ENCODE measurements at places on chromosomes 12 and 14.

DNA sequence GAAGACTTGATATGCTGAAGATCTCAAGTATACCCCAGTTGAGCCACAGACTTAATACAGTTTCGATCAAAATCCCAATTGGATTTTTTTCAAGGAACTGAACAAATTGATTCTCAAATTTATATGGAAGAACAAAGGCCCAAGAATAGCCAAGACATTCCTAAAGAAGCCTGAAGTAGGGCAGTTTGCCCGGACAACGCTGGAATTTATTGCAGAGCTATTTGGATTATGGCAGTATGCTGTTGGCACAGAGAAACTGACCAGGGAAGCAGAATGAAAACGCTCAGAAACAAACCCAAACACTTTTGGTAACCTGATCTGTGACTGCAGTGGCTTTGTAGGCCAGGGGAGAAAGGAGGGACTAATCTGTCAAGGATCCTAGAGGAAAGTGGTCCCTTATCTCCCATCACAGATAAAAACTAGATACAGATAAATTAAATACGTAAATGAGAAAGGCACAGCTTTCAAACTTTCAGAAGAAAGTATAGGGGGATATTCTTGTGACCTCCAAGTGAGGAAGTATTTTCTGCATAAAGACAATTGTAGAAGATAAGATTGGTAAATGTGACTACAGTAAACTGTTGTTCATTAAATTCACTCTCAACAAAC, 35.9 kb upstream of the GSC start:
- DNase-seq = no peak

GRCh38 chr12:108119126-108119973, 9.7 kb upstream of the WSCD2 start:
- peak; percentile 45 for DNase-seq

GRCh38 chr12:11513288-11513687, 117.9 kb upstream of the PRB2 start:
- DNase-seq = no peak

- no peak for DNase-seq
Observed at GRCh38 chr14:103846543-103847450, 578 bp downstream of the PPP1R13B start.

GRCh38 chr12:66065641-66066136, 64.9 kb downstream of the LLPH start:
- no peak for DNase-seq

DNA sequence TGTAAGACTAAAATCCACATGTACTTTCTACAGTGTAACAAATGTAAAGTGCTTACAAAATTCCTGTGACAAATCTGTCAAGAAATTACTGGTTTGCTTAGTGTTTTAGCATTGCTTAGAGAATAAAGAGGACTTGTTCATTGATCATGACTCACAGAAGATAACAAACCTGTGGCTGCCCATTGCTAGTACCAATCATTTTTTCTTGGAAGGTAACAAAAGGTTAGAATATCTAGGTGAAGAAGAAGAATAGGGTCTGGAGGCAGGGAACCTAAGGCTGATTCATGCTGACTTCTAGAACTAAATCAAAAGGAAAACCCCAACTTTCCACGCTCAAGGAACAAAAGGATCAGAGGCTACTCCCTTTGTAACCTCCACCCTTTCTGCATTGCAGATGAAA, 232.7 kb upstream of the ABCD2 start:
- DNase-seq = no peak

GRCh38 chr14:92633274-92633616, 115.2 kb downstream of the LGMN start:
- no peak for DNase-seq

- DNase-seq = no peak
Observed at GRCh38 chr14:33057585-33057984, 118.9 kb downstream of the NPAS3 start.

DNA sequence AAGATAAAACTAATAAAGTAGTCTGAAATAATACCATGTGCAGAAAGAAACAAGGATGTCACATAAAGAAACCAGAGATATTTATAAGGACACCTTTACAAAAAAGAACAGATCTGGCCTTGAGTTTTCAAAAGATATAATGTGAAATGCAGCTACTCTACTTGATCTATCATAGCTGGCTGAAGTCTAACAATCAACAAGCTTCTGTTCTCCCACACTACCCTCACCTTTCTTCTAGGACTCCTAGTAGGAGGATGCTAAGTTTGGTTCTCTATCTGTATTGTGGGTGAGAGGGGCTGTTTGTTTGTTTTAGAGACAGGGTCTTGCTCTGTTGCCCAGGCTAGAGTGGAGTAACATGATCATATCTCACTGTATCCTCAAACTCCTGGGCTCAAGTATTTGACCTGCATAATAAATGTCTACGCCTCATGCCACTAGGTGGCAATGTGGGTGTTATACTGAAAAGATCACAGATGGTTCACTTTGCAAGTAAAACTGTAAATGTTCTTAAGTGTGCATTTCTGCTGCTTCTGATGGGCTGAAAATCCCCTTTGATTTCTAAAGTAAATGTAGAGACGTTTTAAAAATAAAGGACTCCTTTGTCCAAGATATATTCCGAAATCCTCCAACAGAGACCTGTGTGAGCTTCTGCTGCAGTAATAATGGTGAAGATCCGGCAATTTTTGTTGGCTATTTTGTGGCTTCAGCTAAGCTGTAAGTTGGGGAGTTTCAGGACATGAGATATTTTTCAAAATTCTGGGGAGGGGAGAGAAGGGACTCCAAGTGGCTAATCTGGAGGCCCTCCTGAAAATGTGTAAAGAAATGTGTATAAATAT, 269.3 kb downstream of the DAD1 start:
- DNase-seq = peak; percentile 38

DNA sequence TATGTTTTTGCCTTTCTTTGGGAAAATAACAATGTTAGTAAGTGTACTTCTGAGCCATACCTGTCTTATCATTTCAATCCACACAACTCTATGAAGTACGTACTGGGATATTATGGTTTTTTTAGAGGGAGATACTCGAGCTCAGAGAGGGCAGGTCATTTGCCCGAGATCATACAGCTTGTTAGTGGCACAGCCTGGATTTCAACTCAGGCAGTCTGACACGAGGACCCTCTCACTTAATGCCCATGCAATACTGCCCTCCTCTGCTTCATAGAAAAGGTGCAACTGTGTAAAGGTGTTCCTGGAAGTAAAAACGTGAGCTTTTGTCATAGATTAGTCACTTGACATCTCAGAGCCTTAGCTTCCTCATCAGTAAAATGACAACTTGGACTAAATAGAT, 128.0 kb downstream of the NDUFA12 start:
- peak; percentile 58 for DNase-seq

DNA sequence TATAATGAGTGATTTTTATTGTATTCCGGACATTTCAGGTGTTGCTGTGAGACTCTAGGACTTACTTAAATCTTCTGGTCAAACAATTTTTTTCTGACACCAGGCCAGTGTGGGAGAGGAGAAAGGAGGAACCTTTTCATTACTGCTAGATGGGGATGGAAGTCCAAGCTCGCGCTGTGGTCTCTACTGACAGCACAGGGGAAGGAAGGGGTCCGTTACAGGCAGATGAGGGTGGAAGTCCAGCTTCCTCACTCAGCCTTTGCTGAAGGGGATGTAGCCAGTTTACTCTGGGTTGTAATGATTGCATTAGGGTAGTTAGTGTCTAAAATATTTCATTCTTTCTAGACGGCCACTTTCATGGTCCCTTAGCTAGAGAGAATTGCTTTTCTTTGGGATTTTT, 26.3 kb upstream of the ST8SIA1 start:
- no peak for DNase-seq

GRCh38 chr14:34498684-34499412, 36.8 kb upstream of the SPTSSA start:
- DNase-seq = no peak

GRCh38 chr12:124849382-124849781, 14.3 kb downstream of the SCARB1 start:
- DNase-seq = no peak

DNA sequence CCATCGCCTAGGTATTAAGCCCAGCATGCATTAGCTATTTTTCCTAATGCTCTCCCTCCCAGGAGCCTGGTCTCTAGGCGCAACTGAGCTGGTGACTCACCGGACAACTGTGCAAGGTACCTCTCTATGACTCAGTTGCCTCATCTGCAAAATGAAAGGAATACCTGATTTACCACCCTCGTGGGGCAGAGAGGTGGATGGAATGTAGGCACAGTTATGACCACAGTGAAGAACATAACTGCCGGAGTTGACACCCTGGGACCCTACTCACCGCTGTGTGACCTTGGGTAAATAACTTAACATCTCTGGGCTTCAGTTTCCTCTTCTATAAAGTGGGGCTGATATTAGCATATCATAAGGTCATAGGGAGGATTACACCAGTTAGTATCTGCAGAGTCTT, 22.6 kb downstream of the BCL11B start:
- no peak for DNase-seq

DNA sequence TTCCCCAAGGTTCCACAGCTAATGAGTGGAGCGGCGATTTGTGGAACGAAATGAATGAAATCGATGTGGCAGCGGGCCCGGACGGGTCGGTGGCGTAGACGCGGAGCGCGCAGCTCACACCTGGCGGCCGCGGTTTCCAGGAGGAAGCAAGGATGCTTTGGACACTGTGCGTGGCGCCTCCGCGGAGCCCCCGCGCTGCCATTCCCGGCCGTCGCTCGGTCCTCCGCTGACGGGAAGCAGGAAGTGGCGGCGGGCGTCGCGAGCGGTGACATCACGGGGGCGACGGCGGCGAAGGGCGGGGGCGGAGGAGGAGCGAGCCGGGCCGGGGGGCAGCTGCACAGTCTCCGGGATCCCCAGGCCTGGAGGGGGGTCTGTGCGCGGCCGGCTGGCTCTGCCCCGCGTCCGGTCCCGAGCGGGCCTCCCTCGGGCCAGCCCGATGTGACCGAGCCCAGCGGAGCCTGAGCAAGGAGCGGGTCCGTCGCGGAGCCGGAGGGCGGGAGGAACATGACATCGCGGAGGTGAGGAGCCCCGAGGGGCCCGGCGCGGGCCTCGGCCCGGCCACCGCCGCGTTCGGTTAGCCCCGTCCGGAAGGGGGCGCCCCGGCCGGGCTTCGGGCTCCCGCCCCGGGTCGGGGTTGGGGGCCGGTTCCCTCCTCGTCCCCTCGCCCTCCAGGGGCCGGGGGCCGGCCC, at the start of gene PTPN11:
Gene PTPN11 (plus strand): TSS at position 340 of the 689 bp plus-strand sequence. CDS start 165 bp downstream, at position 505.
- DNase-seq = peak; percentile 98

GRCh38 chr12:57296291-57296690, 45.3 kb upstream of the STAC3 start:
- no peak for DNase-seq

DNA sequence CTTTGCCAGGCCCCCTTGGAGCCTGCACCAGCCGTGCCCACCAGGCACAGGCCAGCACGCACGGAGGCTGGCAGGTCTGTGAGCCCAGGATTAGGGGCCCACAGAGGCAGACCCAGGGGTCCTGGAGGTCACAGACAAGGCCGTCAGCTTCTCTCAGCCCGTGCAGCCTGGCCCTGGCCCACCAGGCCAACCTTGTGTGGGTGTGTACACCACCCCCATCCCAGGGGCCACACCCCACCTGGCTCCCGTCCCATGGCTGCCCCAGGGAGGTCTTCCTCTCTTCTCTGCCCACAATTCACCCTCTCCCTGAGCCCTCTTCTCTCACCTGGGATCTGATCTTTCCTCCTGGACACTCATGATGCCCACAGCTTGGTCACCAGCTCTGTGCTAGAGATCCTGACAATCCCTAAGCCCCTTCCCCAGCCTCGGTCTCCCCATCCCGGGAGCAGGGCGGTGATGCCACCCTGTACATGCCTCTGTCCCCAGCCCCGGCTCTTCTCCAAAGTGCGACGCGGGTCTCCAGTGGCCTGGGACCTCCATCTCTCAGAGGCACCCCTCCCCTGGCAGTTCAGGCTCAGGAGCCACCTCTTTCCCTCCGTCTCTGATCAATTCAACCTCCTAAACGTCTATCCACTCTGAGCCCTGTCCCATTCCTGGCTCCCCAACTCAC, 31.1 kb upstream of the GPR132 start:
- DNase-seq = no peak

GRCh38 chr12:46608431-46609272, 217.1 kb downstream of the SLC38A4 start:
- no peak for DNase-seq

DNA sequence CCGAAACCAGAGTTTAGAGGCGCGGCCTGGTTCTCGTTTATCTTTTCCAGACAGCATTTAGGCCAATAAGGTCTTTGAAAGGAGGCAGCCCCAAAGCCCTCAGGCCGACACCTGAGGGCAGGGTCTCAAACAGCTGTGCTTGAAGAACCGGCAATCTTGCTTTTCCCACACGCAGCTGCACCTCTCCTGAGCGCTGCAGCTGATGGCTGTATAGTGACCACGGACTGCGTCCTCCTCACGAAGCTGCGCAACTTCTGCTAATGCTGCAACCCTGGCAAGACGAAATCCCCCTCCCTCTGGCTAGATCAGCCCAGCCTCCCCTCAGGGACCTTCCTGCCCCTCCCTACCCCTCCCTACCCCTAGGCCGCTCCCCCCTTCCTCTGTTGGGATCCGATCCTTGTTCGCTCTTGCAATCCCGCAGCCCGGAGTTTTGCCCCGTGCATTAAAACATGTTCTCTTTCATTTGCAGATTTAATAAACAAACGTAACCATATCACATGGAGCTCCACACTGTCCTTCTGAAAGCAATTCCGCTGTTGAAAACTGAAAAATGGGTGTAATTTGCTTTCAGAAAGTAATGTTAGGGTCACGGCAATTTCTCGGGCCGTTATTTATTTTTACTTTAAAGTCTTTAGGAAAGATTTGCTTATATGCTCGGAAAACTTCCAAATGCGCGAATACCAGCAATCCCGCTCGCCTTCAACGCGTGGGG, 4.8 kb upstream of the PAX9 start:
- no peak for DNase-seq

DNA sequence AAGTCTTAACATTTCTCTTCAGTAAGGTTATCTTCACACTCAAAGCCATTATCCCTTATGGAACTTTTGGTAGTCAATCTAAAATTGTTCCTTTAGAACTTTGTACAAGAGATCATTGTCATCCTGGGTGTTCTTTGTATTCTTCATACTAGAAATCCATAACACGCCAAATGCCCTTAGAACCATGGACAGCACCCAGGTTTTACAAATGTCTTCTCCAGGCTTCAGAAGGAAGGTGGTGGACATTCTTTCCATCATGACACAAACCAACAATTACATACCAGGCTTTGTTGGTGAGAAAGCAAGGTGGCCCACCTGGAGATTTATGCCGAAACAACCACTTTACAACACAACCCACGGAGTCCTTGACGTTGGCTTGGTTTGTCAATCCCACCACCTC, 365.6 kb upstream of the TBX3 start:
- DNase-seq = no peak

GRCh38 chr12:119673634-119674033, 5.7 kb downstream of the PRKAB1 start:
- no peak for DNase-seq

DNA sequence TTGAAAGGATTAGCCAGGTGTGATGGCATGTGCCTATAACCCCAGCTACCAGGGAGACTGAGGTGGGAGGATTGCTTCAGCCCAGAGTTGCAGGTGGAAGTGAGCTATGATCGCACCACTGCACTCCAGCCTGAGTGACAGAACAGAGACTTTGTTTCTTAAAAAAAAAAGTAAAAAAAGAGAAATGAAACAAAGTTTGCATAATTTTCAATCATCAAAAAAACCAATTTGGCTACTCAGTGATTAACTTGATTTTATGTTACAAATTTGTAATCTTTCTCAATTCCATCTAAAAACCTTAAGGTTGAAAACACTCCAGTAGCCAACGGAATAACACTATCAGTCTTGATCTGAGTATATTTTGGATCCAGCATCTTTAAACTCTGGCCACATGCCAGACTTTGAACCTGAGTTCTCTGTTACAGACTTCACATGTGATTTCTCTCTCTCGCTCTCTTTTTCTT, 12.6 kb upstream of the DENND5B start:
- DNase-seq = peak; percentile 26

- no peak for DNase-seq
Observed at GRCh38 chr12:68667896-68668295, 18.9 kb upstream of the NUP107 start.

All from memory B cell (primary cell).